SW 1271 (cell line): ENCODE measurements at places on chromosomes 1 and 21.

DNA sequence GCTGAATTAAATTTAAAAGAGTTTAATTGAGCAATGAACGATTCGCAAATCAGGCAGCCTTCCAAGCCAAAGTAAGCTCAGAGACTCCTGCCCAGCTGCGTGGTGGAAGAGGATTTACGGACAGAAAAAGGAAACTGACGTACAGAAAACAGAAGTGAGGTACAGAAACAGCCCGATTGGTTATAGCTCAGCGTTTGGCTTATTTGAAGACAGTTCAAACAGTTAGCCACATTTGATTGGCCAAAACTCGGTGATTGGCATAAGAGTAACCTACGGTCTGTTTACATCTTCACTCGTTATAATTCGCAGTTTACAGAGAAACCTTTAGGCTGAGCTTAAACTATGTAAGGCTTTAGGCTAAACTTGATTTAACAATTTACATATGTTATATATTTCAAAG lies 46.9 kb downstream of the CR1L start:
- no peak for DNase-seq

DNA sequence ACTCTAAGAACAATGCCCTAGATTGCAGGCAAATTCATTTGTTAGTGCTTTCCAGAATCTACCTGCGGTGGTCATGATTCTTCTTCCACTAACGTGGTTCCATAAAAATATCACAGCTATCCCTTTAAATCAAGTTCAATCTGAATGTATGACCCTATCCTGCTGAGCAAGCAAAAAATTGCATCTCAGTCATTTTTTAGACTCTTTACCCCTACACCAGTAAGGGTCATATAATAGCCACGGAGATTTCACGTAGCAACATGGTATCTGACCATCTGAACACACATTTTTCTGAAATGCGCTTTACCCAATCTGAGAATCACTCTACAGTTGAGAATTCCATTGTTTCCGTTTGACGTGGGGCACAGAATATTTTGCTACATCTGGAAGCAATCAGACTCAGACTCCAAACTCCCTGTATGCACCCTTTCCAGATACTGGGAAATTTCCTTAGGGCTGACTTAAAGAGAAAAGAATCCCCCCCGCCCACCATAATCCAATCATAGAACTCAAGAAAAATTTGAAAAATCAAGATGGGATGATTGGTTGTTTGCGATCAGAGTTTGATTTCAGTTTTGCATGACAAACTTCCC lies 699.2 kb upstream of the ZP4 start:
- DNase-seq, result no peak

- DNase-seq, result no peak
Observed at GRCh38 chr1:30942326-30942963, 33.9 kb upstream of the SDC3 start.

DNA sequence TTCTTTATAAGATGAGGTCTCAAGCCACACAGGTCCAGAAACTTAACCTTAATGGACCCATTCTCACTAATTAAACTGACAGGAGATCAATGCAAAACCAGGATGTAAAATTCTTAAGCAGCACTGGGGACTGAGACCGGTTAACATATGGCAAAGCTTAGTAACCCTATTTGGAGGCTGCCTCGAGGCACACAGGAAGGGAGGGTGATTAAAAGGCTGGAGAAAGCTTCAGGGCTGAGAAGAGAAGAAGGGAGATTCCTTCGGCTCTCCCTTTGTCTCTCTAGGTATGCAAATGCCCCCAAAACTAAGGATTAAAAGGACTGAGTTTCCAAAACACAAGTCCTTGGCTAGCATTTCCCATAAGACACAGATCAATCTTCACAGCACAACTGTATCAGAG lies 120.8 kb upstream of the DSCAM start:
- no peak for DNase-seq

- no peak for DNase-seq
Observed at GRCh38 chr1:14869187-14869586, 270.7 kb downstream of the KAZN start.

- no peak for DNase-seq
Observed at GRCh38 chr1:230979389-230979716, 459 bp downstream of the ARV1 start.

DNA sequence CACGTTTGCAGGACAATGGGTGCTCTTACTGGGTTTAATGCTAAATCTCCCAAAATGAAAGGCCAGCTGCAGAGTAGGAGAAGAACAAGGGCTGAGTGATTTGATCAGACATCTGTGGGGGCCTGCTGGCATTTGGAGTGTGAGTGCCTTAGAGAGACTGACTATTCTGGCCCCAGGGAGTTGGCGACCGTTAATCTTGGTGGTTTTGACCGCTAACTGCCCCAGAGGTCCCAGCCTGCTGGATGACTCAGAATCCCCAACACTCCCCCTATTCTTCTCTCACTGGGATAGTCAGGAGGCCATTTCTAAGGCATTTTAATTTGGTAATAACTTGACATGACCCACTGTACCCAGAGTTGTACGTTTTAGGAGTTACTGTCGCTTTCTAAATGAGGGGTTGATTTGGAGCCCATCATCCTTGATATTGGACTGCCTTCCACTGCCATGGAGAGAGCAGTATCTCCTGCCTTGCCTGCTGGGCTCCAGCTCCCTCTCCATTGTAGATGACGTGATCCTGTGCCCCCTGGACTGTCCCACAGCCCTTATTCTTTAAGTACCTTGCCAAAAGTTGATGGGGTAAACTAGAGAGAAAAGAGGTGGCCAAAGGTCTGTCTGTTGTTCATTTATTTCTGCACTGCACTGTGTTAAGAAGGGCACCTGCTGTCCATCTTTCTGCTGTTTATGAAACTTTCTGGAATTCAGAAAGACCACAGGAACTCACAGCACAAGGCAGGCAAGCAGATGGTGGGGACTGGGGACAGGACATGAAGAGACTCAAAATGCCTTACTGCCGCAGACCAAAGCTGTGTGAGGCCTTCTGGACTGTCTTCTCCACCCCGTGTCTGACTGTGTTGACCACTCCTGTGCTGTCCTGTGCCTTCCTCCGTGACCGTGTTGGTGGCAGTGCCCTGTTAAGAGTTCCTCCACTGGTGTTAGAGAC lies 98.2 kb upstream of the ARTN start:
- no peak for DNase-seq

GRCh38 chr1:29682919-29683295 lies 446.6 kb downstream of the PTPRU start:
- no peak for DNase-seq
